ENCODE measurements at places on chromosomes 12 and 14.
A peak's percentile ranks its signal among the peaks of the same experiment; 100 is the strongest.

GRCh38 chr14:101509730-101510371, 51.4 kb upstream of the DIO3 start:
- no peaks in the 10 kb centered on the region for H3K27me3 ChIP-seq
- no peak overlapping the region for H3K4me3 ChIP-seq
- peaks cover 3% of the 10 kb centered on the region for H3K4me1 ChIP-seq

DNA sequence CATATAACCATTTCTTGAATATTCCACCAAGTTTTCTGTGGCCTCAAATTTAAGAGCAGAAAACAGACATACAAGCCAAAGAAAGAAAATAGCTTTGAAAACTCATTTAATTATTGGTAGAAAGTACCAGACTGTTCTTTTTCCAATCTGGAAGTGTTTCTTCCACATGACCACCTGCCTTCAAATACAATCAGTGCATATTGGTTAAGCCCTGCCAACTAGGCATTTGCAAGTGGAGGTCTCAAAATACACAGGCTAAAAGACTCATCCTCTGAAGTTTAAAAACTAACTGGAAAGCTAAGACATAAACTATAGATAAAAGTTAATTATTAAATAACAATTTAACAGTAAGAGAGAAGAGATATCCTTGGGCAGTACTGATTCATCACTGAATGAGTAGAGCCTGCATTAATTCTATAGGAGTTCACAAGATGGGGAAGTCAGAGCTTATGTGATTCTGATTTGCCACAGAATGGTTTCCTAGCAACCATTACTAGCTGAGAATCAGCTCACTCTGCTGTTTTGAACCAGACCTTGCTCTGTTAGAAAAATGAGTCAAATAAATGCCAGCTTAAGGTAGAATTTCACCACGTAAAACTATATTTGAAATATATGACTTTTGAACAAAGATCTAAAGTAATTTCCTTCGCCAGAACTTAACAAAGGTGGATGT, 433.8 kb downstream of the FUT8 start:
- H3K4me3 ChIP-seq, result no peak overlapping the region
- no peak overlapping the region for H3K27ac ChIP-seq
- no peaks in the 10 kb centered on the region for H3K4me1 ChIP-seq
- no peak for DNase-seq
- no peaks in the 10 kb centered on the region for H3K27me3 ChIP-seq

GRCh38 chr12:49680075-49680474, 27.1 kb downstream of the FMNL3 start:
- no peaks in the 10 kb centered on the region for H3K36me3 ChIP-seq
- H3K4me1 ChIP-seq, result no peaks in the 10 kb centered on the region
- H3K4me3 ChIP-seq, result no peak overlapping the region
- DNase-seq, result no peak
- no peaks in the 10 kb centered on the region for H3K27me3 ChIP-seq

DNA sequence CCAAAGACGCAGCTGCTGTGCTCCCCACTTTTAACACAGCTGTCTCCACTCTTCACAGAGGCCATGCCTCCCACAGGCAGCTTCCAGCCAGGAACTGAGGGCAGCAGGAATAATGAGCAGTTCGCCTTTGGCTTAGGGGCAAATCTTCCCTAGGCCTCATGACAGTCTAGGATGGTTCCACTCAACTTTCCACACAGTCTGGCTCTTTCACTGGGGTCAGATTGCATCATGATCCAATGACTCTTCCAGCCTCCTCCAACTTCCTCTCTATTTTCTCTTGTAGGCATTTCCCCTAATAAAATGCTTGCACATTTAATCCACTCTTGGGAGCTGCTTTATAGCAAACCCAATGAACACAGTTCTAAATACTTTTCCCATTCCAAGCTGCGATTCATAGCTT, 271.6 kb upstream of the ATP2B1 start:
- no peaks in the 10 kb centered on the region for H3K27me3 ChIP-seq
- peak overlapping the region; percentile 62 for H3K27ac ChIP-seq
- peaks cover 2% of the 10 kb centered on the region for H3K4me1 ChIP-seq
- no peaks in the 10 kb centered on the region for H3K36me3 ChIP-seq
- H3K4me3 ChIP-seq, result no peak overlapping the region

DNA sequence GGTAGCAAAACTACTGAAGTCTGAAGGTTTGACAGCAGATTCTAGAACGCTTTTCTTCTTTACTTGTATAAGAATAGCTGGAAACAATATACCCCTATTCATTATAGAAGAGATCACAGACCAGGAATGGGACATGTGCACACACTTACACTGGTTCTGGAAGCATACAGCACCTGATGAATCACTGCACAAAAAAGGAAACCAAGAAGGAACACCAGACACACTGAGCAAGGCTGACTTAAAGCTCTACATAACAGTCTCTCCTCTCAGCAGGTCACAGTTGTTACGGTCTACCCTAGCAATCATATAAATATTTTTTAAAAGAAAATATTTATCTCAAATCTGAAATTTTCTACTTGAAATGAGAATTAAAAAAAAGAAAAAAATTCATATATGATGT, 13.5 kb downstream of the ATP2B1 start:
- H3K36me3 ChIP-seq, result no peaks in the 10 kb centered on the region
- H3K4me3 ChIP-seq, result no peak overlapping the region

DNA sequence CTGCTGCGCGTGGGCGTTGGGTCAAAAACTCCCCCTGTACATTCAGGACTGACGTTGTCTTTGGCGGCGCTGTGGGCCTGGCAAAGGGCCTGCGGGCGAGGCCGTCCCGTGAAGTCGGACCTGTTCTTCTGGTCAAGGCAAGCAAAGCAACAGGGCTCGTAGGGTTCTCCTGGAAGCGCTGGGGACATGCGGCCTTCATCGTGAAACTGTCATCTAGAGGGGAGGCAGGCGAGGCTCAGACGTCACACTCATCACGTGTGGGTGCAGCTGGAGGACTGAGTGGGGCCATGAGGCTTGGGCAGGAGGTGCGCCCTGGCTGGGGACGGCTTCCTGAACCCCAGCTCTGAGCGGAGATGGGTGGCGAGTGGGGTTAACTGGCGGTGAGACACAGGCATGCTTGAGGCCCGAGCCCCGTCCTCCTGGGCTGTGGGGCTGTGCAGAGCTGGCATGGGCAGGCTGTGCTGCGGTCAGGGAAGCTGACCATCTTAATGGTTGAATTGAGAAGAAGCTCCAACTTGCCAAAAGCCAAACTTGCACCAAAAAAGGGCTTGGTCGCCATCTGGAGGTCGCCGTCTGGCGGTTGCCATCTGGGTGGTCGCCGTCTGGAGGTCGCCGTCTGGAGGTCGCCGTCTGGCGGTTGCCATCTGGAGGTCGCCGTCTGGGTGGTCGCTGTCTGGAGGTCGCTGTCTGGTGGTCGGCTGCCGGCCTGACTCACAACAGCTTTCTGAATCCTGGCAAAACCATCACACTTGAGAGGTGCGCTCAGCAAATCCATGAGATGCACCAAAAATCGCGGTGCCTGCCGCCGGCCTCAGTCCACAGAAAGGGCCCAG, 66.2 kb downstream of the NOC4L start:
- H3K27me3 ChIP-seq, result no peaks in the 10 kb centered on the region
- H3K27ac ChIP-seq, result no peak overlapping the region
- no peak overlapping the region for H3K4me3 ChIP-seq
- no peak for DNase-seq
- no peaks in the 10 kb centered on the region for H3K36me3 ChIP-seq
- no peaks in the 10 kb centered on the region for H3K4me1 ChIP-seq

DNA sequence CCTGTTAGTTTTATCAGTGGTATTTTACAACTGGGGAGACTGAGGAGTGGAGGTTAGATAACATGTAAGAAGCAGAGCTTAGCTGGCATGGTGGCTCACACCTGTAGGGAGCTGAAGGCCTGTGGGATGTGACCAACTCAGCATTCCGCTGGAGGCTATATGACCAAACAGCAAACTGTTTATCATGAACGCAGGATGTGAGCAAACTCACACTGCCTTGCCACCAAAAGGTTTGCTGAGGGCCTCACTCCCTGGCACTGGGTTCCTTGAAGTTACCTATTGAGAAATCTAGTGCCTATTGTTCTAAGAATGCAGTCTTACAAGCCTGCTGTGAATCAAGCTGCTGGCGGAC, 23.4 kb downstream of the JKAMP start:
- H3K4me3 ChIP-seq, result no peak overlapping the region
- no peaks in the 10 kb centered on the region for H3K4me1 ChIP-seq
- H3K27ac ChIP-seq, result no peak overlapping the region
- no peaks in the 10 kb centered on the region for H3K36me3 ChIP-seq
- no peaks in the 10 kb centered on the region for H3K27me3 ChIP-seq

- H3K4me3 ChIP-seq, result no peak overlapping the region
- DNase-seq, result no peak
- H3K4me1 ChIP-seq, result no peaks in the 10 kb centered on the region
- no peak overlapping the region for H3K27ac ChIP-seq
- H3K36me3 ChIP-seq, result peaks cover 7% of the 10 kb centered on the region
These were observed 5.5 kb downstream of the TBK1 start for GRCh38 chr12:64457466-64457865.

- no peaks in the 10 kb centered on the region for H3K27me3 ChIP-seq
- H3K4me3 ChIP-seq, result no peak overlapping the region
- no peaks in the 10 kb centered on the region for H3K4me1 ChIP-seq
- DNase-seq, result peak; percentile 67
- no peak overlapping the region for H3K27ac ChIP-seq
These were observed 102.5 kb upstream of the SSTR1 start for GRCh38 chr14:38105106-38105702.

DNA sequence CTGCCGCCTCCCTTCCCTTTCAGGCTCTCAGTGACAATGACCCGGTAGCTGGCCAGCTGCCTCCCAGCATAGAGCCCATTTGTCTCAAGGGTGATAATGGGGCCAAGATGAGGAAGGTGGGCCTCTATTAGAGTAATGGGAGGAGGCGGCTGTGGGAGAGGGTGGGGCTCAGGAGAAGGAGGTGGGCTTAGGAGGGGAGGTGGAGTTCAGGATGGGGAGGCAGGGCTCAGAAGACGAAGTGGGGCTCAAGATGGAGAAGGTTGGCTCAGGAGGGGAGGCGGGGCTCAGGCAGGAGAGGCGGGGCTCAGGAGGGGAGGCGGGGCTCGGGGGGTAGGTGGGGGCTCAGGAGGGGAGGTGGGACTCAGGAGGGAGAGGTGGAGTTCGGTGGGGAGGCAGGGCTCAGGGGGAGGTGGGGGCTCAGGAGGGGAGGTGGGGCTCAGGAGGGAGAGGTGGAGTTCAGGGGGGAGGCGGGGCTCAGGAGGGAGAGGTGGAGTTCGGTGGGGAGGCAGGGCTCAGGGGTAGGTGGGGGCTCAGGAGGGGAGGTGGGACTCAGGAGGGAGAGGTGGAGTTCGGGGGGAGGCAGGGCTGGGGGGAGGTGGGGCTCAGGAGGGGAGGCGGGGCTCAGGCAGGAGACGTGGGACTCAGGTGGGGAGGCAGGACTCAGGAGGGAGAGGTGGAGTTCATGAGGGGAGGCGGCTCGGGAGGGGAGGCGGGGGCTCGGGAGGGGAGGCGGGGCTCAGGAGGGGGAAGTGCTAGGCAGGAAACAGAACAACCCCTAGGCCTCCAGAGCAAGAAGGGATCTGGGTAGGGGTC, 36.8 kb downstream of the IQSEC3 start:
- no peak overlapping the region for H3K4me3 ChIP-seq
- DNase-seq, result no peak
- H3K27ac ChIP-seq, result no peak overlapping the region

GRCh38 chr14:90556012-90556477, 159.2 kb downstream of the CALM1 start:
- no peaks in the 10 kb centered on the region for H3K27me3 ChIP-seq
- H3K36me3 ChIP-seq, result peaks cover 2% of the 10 kb centered on the region
- no peak for DNase-seq
- H3K27ac ChIP-seq, result no peak overlapping the region

GRCh38 chr14:30251557-30252100, 307.3 kb upstream of the G2E3 start:
- no peaks in the 10 kb centered on the region for H3K27me3 ChIP-seq
- H3K4me1 ChIP-seq, result no peaks in the 10 kb centered on the region
- no peaks in the 10 kb centered on the region for H3K36me3 ChIP-seq
- DNase-seq, result no peak

GRCh38 chr14:96482986-96483385, 19.2 kb upstream of the PAPOLA start:
- H3K4me1 ChIP-seq, result peaks cover 5% of the 10 kb centered on the region
- H3K27me3 ChIP-seq, result no peaks in the 10 kb centered on the region
- H3K4me3 ChIP-seq, result no peak overlapping the region
- DNase-seq, result no peak

DNA sequence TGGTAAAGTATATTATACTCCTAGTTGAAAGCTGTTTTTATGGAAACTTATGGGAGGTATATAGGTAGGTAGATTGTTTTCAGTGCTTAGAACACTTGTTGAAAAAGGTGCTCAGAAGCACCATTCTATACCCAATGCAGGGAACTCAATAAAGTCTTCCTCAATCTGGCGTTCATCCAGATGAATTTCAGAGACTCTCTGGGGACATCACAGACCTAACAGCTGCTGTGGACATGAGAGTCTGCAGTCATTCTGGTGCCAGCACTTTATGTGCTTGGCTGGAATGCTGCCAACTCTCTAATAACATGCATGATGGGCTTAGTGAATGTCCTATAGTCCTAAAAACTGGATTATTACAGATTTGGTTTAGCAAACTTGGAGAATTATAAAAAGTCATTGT, 115.9 kb downstream of the NTN4 start:
- H3K4me1 ChIP-seq, result no peaks in the 10 kb centered on the region
- H3K27ac ChIP-seq, result no peak overlapping the region
- H3K36me3 ChIP-seq, result no peaks in the 10 kb centered on the region

DNA sequence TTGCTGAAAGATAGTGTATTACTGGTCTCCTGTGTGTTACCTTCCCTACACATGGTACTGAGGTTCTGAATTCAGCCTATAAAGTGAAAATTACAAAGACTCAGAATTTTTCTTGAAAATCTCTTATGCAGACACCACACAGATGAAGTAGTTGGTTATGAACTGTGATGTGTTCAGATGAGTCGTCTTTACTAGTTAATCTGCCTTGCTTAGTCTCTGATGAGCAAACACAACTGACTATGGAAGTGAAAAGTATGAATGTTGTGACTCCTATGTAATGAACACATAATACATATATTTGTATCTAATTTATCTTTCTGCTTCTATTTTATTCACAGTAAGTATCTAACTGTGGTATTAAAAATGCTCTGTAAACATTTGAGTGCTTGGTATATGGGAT, 4.7 kb downstream of the MTERF2 start:
- H3K27me3 ChIP-seq, result no peaks in the 10 kb centered on the region
- H3K36me3 ChIP-seq, result peaks cover 8% of the 10 kb centered on the region
- H3K4me1 ChIP-seq, result no peaks in the 10 kb centered on the region
- no peak overlapping the region for H3K4me3 ChIP-seq
- H3K27ac ChIP-seq, result no peak overlapping the region

DNA sequence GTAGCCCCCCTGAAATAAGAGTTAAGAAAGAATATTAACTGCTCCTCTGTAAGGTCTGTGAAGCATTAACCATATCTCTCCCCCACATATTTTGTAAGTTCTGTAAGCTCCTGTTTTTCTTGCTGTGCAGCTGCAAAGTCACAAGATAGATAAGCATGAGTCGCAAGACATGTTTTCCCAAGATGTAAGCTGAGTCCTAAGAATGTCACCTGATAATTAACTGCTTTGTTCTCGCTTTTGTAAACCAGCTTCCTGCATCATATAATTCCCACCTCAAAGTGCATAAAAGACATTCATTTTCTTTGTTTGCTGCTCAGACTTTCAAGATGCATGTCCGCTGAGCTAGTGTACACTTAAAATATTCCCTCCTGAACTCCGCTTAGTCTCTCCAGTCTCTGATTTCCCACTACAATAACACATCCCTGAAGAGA, 27.0 kb upstream of the PHC1 start:
- H3K4me3 ChIP-seq, result no peak overlapping the region
- no peak overlapping the region for H3K27ac ChIP-seq
- H3K4me1 ChIP-seq, result no peaks in the 10 kb centered on the region
- H3K36me3 ChIP-seq, result no peaks in the 10 kb centered on the region
- H3K27me3 ChIP-seq, result no peaks in the 10 kb centered on the region

- no peaks in the 10 kb centered on the region for H3K4me1 ChIP-seq
- DNase-seq, result no peak
- no peaks in the 10 kb centered on the region for H3K27me3 ChIP-seq
- H3K27ac ChIP-seq, result no peak overlapping the region
- no peaks in the 10 kb centered on the region for H3K36me3 ChIP-seq
These were observed 553.9 kb downstream of the VRK1 start for GRCh38 chr14:97350894-97351731.

All from trophoblast cell (in vitro differentiated cells and primary cell).